NCI-H1436 treated with DMSO at 0.1 percent for 48 hours (cell line): ENCODE measurements at places on chromosomes 4 and X.

DNA sequence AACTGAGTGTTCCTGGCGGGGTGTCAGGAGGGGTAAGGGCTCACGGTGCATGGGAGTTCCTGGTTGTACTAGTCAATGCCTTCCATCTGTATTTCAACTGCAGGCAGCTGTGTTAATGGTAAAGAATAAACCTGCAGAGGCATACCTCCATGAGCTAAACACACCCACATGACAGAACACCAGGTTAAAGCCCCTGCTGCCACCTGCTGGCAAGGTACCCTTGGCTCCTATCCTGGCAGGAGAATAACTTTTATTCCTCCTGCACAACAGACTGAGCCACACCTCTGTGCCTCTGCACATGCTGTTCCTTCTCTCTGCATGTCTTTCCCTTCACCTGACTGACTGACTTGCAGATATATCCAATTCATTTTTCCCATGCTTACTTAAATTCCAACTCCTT lies 11.1 kb downstream of the ITIH6 start:
- no peak for DNase-seq

DNA sequence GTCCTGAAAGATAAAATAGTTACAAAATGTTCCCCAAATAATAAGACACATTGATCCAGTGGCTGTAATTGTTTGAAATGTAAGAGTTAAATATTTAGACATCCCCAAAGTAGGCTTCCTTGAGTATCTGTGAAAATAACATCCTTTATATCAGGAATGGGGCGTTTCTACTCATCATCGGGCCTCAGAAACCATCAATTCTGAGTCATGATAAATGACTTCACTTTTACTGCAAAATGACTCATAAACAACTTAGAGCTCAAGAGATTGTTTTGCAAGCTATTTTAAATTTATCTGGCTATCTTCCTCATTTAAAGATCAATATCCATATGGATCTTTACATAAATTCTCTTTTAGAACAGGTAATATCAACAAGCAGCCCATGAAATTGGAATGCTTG lies 369.4 kb upstream of the CNKSR2 start:
- no peak for DNase-seq

DNA sequence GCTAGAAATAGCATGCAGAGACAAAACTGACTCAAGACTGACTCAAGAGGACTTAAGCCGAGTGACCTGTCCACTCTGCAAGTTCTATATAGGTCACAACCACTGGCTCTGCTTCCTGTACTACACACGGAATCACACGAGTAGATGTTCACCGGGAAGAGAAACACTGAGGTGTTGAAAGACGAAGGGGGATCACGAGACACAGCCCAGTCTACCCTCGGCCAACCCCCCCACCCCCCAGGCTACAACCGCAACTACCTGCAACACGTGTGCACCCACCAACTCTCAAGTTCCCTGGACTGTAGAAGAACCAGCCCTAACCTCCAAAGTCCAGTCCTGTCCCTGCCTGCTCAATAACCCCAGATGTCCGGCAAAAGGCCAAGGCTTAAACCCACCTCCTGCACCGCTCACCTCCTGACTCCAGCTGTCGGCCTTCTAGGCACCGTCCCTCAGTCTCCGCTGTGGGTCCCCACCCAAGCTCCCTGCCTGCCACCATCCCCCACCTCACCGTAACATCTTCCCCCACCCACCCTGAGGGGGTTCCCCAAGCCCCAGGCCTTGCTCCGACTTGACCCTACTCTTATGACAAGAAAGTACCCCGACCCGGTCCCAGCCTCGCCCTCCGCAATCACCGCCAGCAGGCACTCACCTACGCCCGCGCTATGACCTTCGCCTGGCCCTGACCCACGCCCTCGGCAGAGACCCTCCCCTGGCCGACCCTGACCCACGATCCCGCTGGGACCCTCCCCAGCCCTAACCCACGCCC lies 739 bp downstream of the GAK start:
- DNase-seq: no peak

DNA sequence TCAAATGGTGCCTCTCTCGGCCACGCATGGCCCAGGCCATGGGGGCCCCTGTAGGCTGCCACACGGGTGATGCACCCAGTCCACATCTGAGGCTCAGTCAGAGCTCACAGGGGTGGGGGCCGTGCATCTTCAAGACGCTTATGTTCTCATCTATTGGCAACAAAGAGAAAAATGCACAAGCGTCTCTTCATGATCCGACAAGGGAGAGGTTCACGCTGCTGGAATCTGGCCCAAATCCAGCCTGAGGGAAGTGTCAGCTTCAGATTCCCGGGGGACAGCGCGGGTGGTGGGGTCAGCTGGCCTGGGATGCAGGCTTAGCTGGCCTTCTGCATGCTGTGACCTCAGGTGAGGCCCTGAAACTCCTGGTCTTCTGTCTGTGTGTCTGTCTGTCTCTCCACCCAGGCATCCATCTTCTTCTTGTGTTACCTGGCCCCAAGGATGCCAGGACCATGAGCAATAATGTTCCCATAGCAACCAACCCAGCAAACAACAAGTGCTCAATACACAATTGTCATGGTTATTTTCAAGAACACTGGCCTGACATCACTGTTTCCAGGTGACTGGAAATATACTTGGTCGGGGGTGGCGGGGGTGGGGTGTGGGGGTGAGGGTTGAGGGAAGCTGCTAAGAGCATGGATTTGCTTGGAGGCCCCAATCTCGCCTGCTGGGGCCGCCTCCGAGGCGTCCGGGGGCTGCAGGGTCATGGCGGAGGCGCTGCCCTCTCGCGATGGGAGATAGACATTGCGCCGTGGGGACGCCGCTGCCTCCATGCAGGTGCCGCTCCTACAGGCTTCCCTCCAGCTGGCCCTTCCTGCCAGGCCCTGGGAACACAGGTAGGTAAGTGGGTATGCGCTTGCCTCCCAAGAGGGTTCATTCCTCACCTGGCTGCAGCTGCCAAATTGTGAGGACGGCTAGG lies 48.3 kb downstream of the ABLIM2 start:
- no peak for DNase-seq

GRCh38 chr4:10606483-10607155 lies 77.9 kb downstream of the CLNK start:
- DNase-seq: no peak

- no peak for DNase-seq
These were observed 14.3 kb upstream of the PDZD4 start for GRCh38 chrX:153844509-153845082.

DNA sequence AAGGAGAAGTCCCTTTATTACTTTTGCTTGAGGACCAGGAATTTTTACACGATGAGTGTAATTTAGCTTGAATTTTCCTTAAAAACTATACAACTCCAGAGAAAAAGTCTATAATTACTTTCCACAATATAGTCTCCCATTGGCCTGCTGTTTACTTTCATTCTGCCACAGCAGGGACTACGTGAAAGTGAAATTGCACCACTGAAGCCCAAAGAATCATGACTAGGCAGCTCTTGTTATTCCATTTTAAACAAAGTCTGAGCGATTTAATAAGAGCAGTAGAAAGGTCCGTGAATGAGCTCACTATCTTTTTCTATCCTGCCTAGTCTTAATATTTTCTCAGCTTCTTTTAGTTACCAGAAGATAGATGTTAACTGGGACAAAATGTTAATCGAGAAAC lies 68.6 kb downstream of the ADGRG4 start:
- DNase-seq: no peak

DNA sequence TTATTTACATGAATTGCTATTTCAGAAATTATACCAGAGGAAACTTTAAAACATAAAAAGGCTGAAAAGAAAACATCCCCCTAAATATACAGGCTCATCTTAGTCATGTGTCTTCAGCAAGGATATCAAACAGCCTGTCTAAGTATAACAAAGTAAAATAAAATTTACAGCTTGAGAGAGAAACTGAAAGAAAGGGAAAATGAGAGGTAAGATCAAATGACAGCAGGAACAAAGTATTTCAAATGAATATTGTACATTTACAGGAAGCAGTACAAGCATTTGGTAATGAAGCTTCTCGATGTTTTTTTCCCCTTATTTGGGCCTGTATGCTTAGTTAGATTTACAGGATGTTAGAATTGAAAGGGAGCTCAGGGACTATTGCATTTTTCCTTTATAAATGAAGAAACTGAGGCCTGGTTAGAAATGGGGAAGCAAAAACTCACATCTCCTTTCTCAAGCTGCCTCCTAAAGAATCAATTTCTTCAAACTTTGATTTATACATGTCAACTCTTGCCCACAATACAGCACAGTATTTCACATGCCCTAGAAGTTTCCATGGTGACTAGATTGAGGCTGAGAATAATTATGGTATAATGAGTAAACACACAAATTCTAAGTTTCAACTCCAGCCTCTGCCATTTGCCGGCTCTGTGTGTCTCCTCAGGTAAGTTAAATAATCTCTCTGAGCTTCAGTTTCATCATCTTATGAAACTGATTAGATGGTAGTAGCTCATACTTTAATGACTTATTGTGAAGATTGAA lies 29.3 kb downstream of the DAPP1 start:
- DNase-seq: peak; percentile 25

GRCh38 chrX:109954955-109955354 lies 48.0 kb upstream of the TMEM164 start:
- DNase-seq: no peak

DNA sequence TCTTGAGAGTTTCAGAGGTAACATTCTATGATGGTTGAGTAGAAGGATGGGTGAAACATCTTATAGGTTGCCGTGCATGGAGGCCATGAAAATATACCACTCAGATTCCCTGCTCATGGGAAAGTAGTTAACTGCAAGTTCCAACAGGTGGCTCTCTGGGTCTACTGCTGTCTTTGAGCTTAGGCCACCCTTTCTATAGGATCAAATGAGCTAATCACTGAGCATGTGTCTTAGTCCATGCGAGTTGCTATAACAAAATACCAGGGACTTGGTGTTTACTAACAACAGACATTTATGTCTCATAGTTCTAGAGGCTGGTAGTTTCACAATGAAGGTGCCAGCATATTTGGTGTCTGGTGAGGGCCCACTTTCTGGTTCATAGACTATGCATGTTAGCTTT lies 144.8 kb upstream of the UNC5C start:
- DNase-seq: no peak
